ENCODE measurements at places on chromosomes 2 and 18.

DNA sequence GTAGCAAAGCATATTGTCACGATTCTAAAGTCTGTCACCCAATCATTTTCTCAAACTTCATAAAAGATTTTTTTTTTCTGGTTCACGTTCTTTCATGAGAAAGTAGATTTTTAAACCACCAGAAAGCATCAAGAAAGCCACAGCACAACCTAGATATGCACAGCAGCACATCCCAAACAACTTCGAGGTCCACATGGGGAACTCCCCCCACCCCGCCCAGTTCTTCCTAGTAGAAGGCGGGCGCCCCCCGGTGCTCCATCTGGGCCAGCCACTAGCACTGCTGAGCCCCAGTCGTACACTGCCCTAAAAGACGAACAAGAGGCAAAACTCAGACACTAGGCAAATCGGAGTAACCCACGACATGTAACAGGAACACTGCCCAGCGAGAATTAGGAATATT lies 15.5 kb downstream of the HDLBP start:
- no peak for DNase-seq

DNA sequence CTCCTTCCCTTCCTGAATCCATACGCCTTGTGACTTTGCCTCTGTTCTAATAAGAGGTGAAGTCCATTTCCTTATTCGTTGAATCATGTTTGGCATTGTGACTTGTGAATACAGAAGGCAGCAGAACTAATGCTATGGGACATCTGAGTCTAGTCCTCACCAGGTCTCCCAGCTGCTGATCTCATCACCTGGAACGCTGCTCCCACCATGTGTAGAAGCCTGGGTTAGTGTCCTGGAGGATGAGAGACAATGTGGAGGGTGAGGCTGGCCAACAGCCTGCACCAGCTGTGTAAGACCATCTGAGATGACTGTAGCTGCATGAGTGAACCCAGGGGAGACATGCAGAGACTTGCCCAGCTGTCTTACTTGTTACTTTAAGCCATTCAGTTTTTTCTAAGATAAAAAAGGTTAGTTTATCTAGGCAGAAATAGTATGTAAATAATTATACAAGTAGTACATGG lies 3.5 kb upstream of the HAAO start:
- DNase-seq = no peak

DNA sequence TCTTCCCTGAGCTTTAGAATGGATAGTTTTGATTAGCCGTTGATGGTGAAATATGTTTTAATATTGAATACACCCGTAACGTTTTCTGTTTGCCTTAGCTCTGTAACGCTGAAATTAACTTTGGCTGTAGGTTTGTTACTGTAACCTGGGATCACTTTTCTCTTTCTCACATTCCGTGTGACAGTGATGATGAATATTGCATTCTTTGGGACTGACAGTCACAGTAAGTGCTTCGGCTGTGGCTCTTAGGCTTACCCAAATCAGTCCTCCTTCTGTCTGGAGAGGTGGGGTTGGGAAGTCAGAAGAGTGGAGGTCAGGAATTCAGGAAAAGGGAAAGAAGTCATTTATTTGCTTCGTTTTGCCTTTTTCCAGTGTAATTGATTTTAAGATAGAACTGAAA lies 18.0 kb downstream of the RMC1 start:
- no peak for DNase-seq

DNA sequence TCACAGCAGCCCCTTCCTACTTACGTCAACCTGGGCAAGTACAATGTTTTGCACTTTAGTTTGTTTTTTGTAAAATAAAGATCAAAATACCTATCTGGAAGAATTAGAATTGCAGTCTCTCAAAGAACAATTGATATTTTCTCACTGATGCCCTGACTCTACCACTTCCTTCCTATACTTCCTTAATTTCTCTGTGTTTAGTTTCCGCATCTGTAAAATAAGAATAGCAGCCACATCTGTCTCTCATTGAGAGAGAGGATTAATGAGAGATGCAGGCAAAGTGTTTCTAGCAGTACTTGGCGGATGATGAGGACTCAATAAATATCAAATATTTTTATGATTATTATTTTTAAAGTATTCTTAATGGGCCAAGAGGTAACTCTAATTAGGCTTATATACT lies 122.6 kb upstream of the PIEZO2 start:
- no peak for DNase-seq

GRCh38 chr18:23519734-23520133 lies 16.4 kb downstream of the RMC1 start:
- DNase-seq = no peak

GRCh38 chr18:77977331-77977730 lies 727.7 kb downstream of the GALR1 start:
- DNase-seq = no peak

DNA sequence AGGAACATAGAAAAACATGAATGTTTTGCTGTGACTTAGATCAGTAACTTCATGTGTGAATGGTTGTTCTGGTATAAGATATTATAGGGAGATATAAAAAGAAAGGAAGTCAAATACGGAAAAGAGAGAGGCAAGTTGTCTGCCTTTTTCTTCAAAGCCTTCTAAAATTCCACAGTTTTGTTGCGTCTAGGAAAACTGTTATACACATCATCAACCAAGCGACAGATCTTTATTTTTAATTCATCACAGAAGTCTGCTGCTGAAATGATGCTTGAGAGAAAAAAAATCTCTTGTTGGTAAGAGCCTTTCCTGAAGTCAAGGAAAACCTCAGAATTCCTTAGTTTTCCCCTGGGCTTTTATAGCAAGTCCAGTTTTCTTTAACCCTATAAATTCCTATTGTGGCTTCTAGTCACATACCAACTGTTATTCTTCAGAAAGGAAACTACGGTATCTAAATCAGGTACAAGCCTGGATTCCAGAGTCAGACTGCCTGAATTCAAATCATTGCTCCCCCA lies 36.3 kb upstream of the TANC1 start:
- no peak for DNase-seq

GRCh38 chr2:73970850-73971471 lies 13.7 kb upstream of the TET3 start:
- no peak for DNase-seq

GRCh38 chr2:32377928-32378327 lies 21.1 kb downstream of the BIRC6 start:
- no peak for DNase-seq

DNA sequence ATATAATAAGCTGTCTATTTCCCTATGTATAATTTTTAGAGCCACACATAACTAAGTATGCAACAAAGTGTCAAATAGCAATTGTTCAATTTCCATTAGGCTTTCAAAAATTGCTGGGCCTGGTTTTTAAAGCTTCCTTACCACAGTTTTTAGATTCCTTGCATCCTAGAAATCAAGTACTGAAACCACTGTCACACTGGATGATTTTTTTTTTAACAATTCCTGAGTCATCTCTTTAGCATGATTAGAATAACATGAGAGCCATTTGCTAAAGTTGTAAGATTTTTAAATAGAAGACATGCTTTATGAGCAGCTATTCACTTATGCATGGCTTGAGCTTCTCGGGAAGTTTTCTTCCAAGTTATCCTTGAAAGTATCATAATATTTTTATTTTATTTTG lies 319.5 kb upstream of the NXPH2 start:
- no peak for DNase-seq

- DNase-seq = no peak
Observed at GRCh38 chr2:2898744-2899143, 478.9 kb downstream of the EIPR1 start.

GRCh38 chr2:176579608-176580007 lies 310.4 kb downstream of the MTX2 start:
- no peak for DNase-seq

- no peak for DNase-seq
Observed at GRCh38 chr2:87403893-87404175, 344.1 kb upstream of the PLGLB2 start.

- no peak for DNase-seq
Observed at GRCh38 chr2:128306931-128307460, 11.7 kb downstream of the HS6ST1 start.

GRCh38 chr2:217286833-217287232 lies 427.0 kb upstream of the TNP1 start:
- DNase-seq = no peak

- DNase-seq = no peak
Observed at GRCh38 chr18:9196568-9196967, 60.0 kb downstream of the ANKRD12 start.

- no peak for DNase-seq
Observed at GRCh38 chr18:36035253-36035652, 32.1 kb downstream of the RPRD1A start.

GRCh38 chr18:77056344-77057005 lies 76.1 kb downstream of the MBP start:
- DNase-seq = no peak

DNA sequence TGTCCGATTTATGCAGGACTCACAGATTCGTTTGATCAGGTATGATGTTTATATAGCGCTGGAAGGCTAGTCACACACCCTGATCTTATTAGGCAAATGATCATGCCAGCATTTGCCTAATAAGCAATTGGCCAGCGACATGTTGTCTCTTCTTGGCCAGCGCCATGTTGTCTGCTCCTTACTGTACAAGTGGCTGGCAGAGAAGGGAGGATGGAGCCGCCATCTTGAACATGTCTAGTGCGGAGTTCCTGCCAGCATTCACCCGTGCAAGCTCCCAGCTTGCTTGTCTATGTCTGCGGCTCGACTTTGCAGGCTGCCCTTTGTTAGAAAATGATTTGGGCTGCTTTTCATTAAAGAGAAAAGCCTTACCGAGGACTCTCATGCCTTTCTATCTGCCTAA lies 106.3 kb downstream of the TFCP2L1 start:
- no peak for DNase-seq

GRCh38 chr2:197197895-197198311 lies 112.7 kb downstream of the ANKRD44 start:
- DNase-seq = no peak

DNA sequence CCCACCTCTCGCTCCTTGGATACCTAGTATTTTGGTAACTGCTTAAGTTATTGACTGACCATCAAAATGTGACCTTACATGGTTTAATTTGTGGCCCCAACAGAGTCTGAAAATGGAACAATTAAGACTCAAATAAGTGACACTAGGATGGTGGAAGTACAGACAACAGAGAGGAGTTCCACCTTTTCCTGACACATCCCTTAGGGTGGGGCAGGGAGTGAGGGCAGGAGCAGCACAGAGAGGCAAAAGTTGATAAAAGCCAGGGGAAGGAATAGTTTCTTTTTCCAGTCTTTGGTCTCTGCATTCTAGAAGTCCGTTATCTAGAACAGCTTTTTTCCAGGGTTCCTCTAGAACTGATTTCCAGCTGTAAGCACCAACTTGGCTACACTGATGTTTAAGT lies 32.2 kb downstream of the FTCDNL1 start:
- no peak for DNase-seq

DNA sequence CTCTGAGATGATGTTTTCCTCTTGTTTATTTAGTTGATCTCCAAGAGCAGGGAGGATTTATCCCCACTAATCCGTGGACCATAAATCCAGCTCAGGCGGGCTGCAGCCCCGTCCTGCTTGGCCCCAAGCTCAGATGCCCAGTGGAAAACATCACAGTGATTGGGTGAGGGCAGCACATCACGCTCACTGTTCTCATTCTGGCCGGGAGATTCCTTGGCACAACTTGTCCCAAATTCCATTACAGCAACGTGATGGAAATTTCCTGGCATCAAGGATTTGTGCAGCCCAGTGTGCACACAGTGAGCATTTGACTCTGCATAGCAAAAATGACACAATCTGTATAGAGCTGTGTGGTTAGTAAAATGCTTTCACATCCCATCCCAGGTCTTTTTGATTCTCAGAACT lies 96.8 kb downstream of the VAPA start:
- DNase-seq = no peak

DNA sequence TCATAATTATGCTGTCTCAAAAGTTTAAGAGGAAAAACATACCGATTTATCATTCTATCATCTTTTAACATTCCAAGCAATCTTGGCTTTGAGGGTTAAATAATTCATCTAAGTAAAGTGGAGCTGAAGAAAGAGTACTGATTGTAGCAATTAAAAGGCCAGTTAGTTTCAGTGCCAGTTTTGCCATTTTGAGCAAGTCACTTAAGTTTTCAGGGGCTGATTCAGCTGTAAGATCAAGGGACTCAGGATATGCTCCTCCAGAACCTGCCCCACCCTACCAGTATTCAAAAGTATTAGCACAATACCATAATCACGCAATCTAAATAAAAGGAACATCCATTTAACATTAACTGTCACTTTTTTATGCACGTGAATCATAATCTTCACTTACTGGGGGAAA lies 1.9 kb downstream of the SS18 start:
- no peak for DNase-seq

DNA sequence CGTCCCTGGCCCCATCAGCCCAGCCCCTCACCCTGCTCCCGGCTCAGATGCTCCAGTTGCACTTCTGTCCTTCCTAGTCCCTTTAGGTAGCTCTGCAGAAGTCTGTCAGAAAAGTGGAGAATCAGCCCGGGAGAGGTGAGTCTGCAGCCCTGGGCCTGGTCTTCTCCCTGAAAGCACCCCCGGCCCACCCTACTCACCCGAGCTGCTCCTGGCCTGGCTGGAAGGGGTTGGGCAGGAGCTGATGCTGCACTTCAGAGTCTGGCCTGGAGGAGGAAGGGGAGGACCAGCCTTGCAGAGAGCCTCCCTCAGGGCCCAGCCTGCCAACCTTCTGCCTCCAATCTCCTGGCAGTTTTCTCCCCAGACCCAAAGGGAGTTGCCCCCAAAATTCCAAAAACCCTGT lies 15.8 kb downstream of the KHK start:
- no peak for DNase-seq

DNA sequence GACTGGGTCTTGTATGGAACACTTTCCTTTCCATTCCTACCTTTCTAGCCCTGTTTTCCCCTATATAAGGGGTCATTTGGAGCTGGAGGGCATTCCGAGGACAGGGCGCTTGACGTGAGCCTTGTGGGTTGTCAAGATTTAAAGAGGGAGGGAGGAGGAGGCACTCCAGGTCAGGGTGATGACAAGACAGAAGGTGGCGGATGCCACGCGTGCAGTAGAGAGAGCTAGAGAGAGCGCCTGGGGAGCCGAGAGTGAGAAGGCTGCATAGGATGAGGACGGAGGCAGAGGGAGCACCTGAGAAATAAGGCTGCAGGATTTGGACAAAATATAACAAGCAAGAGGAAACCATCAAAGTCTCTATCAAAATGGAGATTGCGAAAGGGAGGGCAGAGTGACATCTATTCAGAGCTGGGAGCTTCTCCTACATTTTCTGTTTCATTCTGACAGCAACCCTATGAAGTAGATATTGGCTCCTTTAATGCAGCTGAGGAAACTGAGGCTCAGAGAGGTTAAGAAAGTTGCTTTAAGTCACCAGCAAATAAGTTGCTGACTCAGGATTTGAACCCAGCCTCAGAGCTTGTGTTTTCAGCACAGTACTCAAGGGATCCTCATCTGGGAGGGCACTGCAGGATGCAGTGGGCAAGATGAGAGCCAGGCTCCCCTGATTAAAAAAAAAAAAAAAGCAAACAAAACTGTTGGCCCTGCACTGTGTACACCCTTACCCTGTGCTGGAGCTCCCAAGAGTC lies 124.2 kb downstream of the MRO start:
- DNase-seq = no peak

GRCh38 chr2:9973690-9974089 lies 22.2 kb downstream of the GRHL1 start:
- DNase-seq = no peak

DNA sequence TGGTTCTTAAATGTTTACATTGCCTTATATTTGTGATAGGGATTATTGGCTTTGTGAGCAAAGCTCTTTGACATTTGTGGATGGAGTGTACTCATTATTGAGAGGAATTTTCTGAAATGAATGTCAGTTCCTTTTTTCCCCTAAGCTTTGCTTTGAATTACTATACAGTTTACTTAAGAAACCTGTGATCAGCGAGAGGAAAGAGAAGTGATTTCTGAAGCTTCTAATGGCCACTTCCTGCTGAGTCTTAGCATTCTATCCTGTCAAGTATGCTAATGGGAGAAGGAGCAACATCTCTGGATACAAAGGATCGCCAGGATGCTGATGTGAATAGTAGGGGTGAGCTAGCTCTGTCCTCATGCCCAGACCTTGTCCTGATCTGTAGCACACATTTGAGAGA lies 47.8 kb upstream of the MGAT5 start:
- DNase-seq = no peak

Data from cortex of kidney (tissue), 1 donor.